Stimulated activated CD4-positive, alpha-beta T cell treated with anti-CD3 and anti-CD28 coated beads, Interleukin-2, amount 100 ng/mL, for 24 hours (primary cell): ENCODE measurements at places on chromosomes 2 and 18.

DNA sequence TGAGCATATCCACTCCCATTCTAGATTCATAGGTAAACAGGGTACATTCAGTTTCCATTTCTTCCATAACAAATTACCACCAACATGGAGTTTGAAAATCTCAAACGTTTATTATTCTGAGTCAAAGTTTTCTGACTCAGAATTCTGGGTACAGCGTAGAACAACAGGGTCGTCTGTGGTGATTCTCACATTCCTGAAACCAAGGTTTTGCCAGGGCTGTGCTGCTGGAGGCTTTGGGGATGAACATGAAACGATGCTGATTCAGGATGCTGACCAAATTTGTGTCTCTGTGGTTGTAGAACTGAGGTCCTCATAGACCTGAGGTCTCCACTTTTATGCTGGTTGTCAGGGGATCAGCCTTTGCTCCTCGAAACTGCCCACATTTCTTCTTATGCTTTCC lies 255.7 kb downstream of the DSEL start:
- DNase-seq, result no peak

DNA sequence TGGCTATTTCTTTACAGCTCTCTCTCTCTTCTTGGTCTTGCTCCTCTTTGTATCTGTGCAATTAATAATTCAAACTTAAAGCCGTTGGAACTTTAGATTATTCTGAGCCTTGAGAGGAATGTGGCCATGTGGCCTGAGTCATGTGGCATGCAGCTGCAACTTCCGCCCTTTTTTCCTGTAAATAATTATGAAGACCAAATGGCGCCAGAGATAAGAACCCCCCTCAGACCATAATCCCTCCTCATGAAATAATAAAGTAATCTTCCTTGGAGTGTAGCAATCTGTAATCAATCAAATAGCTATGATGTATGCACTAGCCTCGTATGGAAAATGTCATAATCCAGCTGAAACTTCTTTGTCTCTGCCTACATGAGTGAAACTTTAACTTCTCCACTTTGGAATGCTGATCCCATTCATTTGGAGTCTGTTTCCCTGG lies 13.5 kb upstream of the TWSG1 start:
- DNase-seq, result no peak

DNA sequence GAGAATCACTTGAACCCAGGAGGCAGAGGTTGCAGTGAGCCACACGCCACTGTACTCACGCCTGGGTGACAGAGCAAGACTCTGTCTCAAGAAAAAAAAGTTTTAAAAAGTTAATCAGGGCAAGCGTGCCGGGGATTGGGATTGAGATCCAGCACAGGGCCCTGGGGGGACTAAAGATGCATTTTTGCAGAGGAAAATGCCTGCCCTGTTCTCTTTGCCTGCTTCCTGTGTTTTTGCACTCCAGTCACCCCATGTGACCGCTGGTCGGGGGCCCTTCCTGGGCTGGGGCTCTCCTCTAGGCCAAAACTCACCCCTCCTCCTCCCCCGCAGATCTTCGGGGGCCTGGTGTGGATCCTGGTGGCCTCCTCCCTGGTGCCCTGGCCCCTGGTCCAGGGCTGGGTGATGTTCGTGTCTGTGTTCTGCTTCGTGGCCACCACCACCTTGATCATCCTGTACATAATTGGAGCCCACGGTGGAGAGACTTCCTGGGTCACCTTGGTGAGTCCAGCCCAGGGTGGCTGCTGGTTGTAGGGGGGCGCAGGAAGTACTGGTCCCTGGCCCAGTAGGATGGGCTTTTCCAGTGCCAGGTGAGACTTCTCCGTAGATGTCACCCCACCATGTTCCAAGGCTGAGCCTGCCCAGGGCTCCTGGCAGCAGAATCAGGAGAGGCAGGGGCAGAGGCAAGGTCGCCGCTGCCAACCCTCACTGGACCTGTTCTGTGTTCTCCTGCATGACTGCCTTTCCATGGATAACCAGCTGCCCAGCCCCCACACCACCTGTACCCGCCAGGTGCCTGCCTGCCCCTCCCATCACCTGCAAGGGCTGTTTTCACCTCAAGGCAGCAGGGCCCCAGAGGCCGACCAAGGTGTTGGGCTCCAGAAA lies 22.4 kb downstream of the MAL start:
- no peak for DNase-seq

DNA sequence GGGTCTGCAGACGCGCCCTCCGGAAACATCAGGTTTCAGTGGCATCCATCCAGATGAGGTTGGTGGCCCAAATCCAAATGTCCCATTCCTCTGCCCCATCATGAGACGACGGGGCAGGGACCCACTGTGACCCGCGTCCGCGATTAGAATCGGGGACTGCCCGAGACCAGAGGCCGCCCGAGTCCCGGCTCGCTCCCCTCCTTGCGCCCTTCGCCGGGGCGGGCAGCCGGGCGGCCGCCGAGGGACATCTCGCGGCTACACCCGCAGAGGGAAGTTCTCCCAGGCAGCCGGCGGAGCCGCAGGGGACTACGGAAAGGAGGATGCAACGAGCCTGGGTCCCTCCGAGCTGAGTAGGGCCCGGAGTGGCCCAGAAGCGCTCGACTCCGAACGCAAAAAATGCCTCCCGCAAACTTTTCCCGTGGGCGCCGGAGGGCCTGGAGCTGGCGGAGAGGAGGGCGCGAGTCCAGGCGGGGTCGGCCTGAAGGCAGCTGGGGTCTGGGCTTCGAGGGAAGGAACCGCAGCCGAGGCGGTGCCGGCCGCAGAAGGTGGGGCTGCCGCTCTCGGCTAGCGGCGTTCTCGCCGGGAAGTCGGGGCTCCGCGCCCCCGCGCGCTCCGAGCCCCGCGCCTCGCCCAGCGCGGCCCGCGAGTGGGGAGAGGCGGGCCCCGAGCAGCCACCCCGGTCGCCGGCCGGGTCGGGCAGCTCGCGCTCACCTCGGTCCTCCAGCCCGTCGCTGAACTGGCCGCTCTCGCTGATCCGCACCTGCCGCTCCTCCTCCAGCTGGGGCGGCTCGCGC lies 580 bp downstream of the TMEM163 start:
- DNase-seq, result no peak

DNA sequence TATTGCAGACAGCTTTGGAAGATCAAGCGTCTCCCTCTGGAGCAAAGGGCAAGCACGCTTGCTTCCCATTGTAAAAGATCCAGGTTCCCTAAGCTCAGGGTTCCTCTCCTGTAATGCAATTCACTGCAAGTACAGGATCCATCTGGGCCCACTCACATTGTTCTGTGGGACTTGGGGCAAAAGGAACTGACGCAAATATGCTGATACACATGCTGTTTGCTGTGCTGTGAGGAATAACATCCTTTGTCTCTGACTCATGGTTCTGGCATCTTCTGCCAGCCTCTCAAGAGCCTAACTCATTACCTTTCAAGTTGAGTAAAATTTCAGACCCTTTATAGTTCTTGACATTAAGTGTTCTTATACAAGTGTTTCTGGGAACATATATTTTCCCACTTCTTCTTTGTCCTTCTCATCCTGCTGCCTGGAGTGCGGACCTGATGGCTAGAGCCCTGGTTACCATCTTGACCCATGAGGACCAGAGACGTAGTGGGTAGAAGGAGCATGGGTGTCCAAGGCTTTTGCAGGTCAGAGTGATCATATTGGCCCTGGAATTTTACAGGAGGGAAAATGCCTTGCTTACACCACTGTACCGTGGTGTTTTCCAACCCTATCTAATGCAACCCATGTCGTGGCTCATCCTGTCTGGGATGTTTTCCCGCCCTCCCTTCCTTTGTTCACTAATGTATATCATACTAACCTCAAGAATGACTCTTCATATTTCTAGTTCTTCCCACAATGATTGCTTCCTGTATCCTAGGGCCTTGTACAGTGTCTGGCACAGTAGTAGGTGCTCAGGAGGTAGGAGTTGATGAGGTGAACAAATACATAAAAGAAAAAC lies 145.7 kb upstream of the GLI2 start:
- no peak for DNase-seq

DNA sequence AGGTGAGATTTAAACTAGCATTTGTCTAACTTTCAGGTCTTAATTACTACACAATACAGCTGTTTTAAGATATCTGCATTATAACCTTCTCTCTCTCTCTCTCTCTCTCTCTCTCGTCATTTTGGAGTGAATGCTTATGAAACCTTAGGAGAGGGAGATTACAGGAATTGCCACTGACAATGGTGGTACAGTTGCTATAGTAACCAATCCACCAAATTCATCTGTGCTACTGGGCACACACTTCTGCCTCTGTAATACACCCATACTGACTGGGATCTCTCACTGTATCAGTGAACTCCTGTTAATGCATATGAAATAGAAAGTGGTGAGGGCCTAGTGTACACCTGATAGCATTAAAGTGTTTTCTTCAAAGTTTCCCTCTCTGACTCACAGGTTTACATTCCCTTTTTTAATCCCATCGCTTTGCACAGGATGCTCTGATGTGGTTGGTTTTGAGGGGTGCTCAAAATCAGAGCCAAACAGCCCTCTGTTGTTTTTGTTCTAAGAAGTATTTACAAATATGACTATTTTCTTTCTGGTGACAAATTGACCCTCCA lies 13.1 kb downstream of the KLHL14 start:
- no peak for DNase-seq

DNA sequence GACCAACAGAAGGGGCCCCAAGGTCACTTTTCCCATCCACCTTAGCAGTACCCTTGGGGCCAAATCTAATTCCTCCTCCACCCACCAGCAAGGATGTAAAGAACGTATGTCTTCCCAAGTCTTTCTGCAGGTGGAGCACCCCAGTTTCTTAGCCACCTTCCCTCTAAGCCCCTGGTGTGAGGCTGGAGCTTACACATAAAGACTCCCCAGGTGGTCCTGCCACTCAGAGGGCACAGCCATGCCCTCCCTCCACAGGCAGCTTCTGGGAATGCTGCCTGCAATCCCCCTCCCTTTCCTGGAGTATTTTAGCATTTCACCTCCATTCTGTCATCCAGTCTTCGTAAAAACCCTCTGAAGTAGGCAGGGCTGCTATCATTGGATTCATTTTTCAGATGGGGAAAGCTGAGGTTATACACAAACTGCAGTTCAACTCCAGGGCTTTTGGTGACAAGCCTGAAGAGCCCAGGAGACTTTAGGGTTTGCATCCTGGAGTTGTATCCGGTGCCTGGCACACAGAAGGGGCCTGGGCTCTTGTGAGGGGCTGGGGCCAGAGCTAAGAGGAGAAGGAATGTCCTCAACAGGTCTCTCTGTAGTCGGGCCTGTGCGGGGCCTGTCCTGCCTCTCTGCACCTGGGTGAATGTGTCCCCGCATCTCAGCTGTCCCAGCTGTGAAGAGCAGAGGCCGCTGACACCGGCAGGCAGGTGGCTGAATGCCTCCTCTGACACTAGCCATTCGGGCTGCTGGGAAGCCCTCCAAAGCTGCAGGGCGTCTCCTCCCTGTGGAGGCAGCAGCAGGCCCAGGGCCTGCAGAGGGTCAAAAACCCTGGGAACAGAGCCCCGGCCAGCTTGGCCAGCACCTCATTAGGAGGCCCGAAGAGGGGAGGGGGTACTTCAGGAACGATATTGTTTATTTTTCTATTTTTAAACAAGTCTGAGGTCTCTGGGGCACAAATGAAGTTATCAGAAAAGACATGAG lies 27.6 kb downstream of the CIB4 start:
- DNase-seq, result no peak

- DNase-seq, result no peak
Measured at GRCh38 chr2:46001741-46002506, 295.3 kb upstream of the EPAS1 start.

GRCh38 chr2:63023444-63023843 lies 27.2 kb upstream of the OTX1 start:
- DNase-seq, result no peak

GRCh38 chr18:22871809-22872525 lies 61.2 kb upstream of the RBBP8 start:
- DNase-seq, result no peak

DNA sequence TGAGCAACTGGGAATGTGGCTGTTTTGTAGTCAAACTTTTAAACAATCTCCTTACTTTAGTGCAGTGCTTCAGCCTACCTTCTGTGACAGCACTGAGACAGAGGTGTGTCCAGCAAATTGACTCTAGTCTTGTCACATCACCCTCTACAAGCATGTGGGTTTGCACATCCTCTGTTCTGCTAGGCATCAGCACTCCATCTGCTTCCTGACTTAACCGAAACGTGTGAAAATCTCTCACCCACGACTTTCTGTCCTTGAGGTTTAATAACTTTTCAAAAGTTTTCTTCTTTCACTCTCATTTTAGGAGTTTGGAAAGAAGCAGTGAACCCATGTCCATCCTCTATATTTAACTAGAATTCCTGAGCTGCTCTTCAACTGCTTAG lies 42.6 kb downstream of the TTR start:
- DNase-seq, result no peak

DNA sequence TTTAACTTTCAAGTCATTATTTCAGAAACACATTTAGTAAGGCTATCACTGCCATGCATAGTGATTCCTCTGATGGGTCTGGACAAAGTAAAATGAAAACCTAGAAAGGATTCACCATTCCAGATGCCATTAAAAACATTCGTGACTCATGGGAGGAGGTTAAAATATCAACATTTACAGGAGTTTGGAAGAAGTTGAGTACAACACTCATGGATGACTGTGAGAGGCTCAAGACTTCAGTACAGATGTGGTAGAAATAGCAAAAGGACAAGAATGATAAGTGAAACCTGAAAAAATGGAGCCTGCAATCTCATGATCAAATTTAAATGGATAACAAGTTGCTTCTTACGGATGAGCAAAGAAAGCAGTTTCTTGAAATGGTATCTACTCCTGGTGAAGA lies 5.8 kb upstream of the TWSG1 start:
- no peak for DNase-seq

DNA sequence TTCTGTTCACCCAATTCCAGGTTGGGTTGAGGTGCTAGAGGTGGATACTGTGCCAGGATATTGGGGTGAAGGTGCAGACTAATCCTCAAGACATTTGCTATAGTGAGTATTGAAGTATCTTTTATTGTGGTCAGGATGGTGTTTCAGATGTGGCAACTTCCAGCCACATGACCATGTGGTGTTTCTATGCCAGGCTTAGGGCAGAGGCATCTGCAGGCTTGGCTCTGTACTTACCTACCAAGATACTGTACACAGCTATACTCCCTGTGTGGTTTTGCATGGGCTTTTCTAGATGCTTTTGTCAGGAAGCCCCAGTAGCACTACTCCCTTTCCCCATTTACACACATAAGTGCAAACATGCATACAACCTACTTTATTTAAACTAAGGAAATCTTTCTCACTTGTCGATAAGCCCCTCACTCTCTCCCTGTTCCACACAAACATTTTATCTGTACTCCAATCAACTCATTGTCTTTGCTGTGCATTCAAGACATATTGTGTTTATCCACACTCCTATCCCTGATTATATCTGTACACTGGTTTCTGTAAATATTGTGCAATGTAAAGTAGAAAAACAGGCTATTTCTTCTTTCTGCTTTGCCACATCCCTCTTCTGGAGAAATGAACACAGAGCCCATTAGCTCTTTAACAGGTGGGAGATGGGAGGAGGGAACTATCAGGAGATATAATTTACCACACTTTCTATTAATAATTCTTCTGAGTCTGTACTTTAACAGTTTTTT lies 12.3 kb downstream of the ARL6IP6 start:
- no peak for DNase-seq

GRCh38 chr18:13611142-13611600 lies 115.2 kb downstream of the FAM210A start:
- no peak for DNase-seq

DNA sequence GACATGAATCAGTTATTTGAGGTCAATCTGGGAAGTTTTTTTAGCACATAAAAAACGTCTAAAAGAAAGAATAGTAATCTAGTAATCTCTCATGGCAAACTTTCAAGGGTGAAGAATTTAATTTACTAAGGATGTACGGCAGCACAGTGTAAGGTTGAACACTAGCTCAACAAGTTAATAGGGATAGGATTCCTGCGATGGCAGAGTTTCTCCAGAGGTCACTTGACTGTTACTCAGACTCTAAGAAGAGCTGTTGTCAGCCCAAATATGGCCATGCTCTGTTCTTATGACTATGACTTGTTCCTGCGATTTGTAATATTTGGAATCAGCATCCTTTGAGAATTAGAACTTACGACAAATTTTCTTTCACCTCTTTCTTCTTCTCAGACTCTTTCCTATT lies 553.3 kb upstream of the TNP1 start:
- DNase-seq, result no peak
